ENCODE measurements at places on chromosomes 11 and 22. TPM values are rescaled to one million over a fixed set of nuclear protein-coding genes. Genes with fewer than 3 reads are reported as not detected.

The NEFH gene
- total RNA-seq, result 0.20 TPM

- peaks cover 20% of the 10 kb centered on the region for H3K36me3 ChIP-seq
- no peak for DNase-seq
- H3K4me3 ChIP-seq, result no peak overlapping the region
- peaks cover 9% of the 10 kb centered on the region for H3K4me1 ChIP-seq
Measured at GRCh38 chr11:69647390-69647748, 6.4 kb downstream of the CCND1 start.

The LMO2 gene
- 34.4 TPM for total RNA-seq

DNA sequence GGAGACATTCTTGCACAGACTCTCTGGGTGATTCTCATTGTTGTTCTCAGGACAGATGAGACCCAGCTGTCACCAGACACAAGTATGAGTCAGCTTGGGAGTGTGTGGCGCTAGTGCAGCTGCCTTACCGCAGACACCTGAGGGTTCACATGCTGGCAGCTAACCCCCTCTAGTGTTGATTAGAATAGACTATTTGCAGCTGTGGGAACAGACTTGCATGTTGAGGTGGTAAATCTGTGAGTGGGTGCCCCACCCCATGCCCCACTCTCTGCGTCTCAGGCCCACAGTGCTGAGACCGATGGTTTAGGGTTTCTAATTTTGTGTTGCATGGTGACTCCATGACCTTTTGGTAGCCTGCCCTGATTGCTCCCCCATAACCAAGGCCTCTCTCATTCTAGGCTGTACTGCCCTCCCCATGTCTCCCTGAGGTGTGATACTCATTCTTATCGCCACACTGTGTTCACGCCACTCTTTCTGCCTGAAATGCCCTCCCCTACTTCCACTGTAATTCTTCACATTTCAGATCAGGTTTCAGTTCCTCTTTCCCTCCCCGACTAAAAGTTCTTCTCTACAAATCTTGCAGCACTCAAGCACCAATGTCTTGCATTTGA lies 73.7 kb upstream of the KIRREL3 start:
- H3K4me3 ChIP-seq, result no peak overlapping the region
- H3K36me3 ChIP-seq, result no peaks in the 10 kb centered on the region
- H3K27me3 ChIP-seq, result no peaks in the 10 kb centered on the region
- H3K27ac ChIP-seq, result no peak overlapping the region
- no peak for DNase-seq

DNA sequence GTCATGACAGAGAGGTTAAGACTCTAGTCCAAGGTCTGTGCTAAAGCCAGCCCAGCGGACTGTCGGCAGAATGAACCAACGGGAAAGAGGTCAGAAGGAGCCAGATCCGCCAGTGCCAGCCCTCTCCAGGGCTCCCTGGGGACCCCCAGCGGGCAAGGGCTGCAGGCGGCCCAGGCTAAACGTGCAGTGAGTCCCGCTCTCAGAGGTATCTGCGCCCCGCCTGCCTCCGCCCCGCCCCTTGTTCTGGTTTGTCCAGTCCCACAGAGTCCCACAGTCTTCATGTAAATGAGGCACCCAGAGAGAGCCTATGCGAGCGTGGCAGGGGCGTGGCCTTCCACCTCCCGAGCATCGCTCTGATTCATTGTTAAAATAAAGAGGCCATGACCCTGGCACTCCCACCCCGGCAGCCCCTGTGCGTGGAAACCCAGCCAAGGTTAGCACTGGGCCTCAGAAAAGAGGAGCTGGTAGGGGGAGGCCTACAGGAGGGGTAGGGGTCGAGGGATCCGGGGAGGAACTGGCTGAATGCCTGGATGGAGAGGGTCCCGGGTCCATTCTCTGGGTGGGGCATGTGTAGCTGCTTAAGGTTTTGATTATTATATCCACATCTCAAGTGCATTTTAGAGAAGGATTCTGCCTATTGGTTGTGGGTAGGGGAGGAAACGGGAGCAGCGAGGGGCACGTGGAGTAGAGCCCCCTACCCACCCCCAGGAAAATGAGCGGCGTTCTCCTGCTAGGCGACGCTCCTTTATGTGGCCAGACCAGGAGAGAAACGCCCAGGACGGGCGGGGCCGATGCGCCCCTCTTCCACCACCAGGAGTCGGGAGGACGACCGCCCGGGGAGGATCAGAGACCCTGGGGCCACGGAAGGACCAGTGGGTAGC lies at the start of gene TRIOBP:
TSS of gene TRIOBP (plus strand) at position 392 of the 881 bp plus-strand sequence. CDS start 4,318 bp downstream, outside the sequence.
- H3K4me1 ChIP-seq, result peaks cover 15% of the 10 kb centered on the region
- H3K27ac ChIP-seq, result no peak within 1 kb of the TSS
- peak; percentile 76 for DNase-seq
- no peaks in the 10 kb centered on the region for H3K27me3 ChIP-seq
- peak within 1 kb of the TSS; percentile 60 for H3K4me3 ChIP-seq
- peaks cover 25% of the 10 kb centered on the region for H3K36me3 ChIP-seq

GRCh38 chr11:118065384-118065783 lies 11.5 kb upstream of the TMPRSS4 start:
- no peaks in the 10 kb centered on the region for H3K4me1 ChIP-seq
- no peak overlapping the region for H3K27ac ChIP-seq
- peaks cover 21% of the 10 kb centered on the region for H3K27me3 ChIP-seq
- H3K4me3 ChIP-seq, result no peak overlapping the region
- no peak for DNase-seq

- H3K27ac ChIP-seq, result no peak overlapping the region
- peaks cover 15% of the 10 kb centered on the region for H3K4me1 ChIP-seq
Measured at GRCh38 chr11:34330653-34331052, 27.2 kb downstream of the ABTB2 start.

DNA sequence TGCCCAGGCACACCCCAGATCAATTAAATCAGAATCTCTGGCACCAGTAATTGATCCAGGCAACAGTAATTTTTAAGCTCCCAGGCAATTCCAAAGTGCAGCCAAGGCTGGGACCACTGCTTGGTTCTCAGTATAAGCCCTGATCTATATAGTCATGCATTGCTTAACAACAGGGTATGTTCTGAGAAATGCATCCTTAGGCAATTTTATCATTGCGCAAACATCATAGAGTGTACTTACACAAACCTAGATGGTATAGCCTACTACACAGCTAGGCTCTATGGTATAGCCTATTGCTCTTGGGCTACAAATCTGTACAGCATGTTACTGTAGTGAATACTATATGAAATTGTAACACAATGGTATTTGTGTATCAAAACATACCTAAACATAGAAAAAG lies 651 bp upstream of the C11orf42 start:
- H3K27me3 ChIP-seq, result no peaks in the 10 kb centered on the region
- no peak for DNase-seq
- H3K36me3 ChIP-seq, result peaks cover 44% of the 10 kb centered on the region
- H3K27ac ChIP-seq, result no peak overlapping the region

- no peak overlapping the region for H3K27ac ChIP-seq
- peaks cover 94% of the 10 kb centered on the region for H3K36me3 ChIP-seq
- H3K27me3 ChIP-seq, result no peaks in the 10 kb centered on the region
- H3K4me1 ChIP-seq, result no peaks in the 10 kb centered on the region
- no peak for DNase-seq
- no peak overlapping the region for H3K4me3 ChIP-seq
Measured at GRCh38 chr11:129881570-129882170, 13.7 kb downstream of the NFRKB start.

GRCh38 chr11:22903782-22904181 lies 43.5 kb upstream of the CCDC179 start:
- no peak overlapping the region for H3K27ac ChIP-seq
- H3K4me3 ChIP-seq, result no peak overlapping the region
- DNase-seq, result no peak
- H3K27me3 ChIP-seq, result no peaks in the 10 kb centered on the region

DNA sequence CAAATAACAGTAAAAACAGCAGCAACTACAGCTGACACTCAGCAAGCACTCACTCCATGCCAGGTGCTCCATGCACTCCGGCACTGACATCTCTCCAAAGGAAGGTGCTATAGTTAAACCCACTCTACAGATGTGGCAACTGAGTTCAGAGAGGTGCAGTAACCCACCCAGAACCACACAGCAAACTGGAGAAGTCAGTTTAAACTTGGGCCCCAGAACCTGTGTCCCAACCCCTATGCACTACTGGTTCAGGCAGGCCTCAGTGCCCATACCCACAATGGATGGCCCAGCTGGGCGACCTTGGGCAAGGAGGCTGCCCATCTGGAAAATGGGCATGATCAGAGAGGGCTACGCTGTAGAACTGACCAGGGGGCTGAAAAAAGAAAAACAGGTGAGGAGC lies 26.4 kb upstream of the TCF20 start:
- no peaks in the 10 kb centered on the region for H3K27me3 ChIP-seq
- peaks cover 70% of the 10 kb centered on the region for H3K4me1 ChIP-seq
- no peaks in the 10 kb centered on the region for H3K36me3 ChIP-seq
- no peak overlapping the region for H3K27ac ChIP-seq
- H3K4me3 ChIP-seq, result no peak overlapping the region

DNA sequence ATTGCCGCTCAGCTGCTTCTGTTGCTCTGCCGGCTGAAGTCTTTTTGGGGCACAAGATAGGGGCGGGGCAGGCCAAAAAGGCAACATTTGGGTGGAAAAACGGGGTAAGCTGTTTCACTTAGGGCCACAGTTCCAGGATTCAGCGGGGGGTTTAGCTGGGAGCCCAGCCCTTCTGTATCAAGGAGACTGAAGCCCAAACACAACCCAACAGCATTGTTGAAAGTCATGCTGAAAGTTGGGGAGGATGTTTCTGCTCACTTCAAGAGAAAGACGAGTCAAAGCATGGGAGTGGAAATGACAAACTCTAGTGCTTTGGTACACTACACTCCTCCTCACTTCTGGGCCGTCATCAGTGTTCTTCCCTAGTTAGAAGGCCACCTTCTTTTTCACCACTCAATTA lies 56.1 kb upstream of the GNAZ start:
- H3K27me3 ChIP-seq, result no peaks in the 10 kb centered on the region
- no peak overlapping the region for H3K4me3 ChIP-seq
- no peaks in the 10 kb centered on the region for H3K36me3 ChIP-seq
- peaks cover 2% of the 10 kb centered on the region for H3K4me1 ChIP-seq

GRCh38 chr11:121829159-121829643 lies 286.8 kb downstream of the BLID start:
- H3K4me1 ChIP-seq, result no peaks in the 10 kb centered on the region
- DNase-seq, result no peak
- H3K27ac ChIP-seq, result no peak overlapping the region
- no peaks in the 10 kb centered on the region for H3K36me3 ChIP-seq
- no peak overlapping the region for H3K4me3 ChIP-seq

- H3K27me3 ChIP-seq, result peaks cover 35% of the 10 kb centered on the region
- H3K36me3 ChIP-seq, result no peaks in the 10 kb centered on the region
- DNase-seq, result no peak
- no peak overlapping the region for H3K4me3 ChIP-seq
- H3K27ac ChIP-seq, result no peak overlapping the region
Measured at GRCh38 chr11:45319077-45319476, 32.9 kb upstream of the SYT13 start.

DNA sequence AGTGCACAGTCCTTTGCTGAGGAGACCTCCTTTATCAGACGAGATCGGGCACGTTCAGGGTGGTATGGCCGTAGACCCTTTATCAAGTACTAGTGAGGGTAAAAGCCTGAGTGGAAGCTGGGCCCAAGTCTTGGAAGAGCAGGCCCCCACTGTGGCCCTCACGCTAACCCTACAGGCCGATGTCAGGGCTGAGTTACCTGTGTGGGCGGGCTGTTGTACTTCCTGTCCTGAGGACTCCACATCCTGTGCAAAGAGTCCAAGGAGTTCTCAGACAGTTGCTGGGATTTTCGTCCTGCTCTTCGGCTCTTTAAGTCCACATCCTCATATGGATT lies 34.9 kb downstream of the RPL27A start:
- peaks cover 19% of the 10 kb centered on the region for H3K4me1 ChIP-seq
- H3K27ac ChIP-seq, result no peak overlapping the region
- DNase-seq, result no peak
- no peaks in the 10 kb centered on the region for H3K36me3 ChIP-seq

DNA sequence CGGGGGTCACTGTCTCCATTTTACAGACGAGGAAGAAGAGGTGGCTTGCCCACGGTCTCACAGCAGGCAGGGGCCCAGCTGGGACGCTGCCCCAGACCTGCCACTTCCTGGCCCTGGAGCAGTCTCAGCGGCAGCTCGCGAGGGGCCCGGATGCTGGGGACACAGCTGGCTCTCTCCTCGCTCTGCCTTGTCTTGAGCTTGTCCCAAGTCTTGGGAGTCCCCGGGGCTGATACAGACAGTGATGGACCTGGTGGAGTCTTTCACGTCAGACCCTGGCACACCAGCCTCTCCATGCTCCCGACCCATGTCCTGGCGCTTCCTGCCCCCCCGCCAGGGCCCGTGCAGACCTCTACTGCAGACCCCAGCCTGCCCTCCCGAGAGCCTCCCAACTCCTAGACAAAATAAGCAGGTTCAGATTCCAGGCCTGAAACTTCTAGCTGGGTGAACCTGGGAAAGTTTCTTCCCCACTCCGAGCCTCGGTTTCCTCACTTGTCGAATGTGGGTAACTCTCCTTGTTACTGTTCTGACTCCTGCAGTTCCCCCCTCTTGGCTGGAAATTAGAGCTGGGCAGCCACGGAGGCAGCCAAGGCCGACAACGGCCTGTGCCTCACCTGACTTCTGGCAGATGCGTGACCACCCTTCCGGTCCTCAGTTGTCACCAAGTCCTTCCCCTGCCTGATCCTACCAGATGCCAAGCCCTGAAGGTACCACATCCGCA lies 145.4 kb downstream of the CACNA1I start:
- H3K36me3 ChIP-seq, result no peaks in the 10 kb centered on the region
- no peak overlapping the region for H3K27ac ChIP-seq
- H3K27me3 ChIP-seq, result peaks cover 8% of the 10 kb centered on the region
- DNase-seq, result no peak

GRCh38 chr11:63551091-63551888 lies 11.9 kb downstream of the PLAAT2 start:
- H3K4me3 ChIP-seq, result peak overlapping the region; percentile 62
- peaks cover 2% of the 10 kb centered on the region for H3K36me3 ChIP-seq
- no peak overlapping the region for H3K27ac ChIP-seq
- peaks cover 6% of the 10 kb centered on the region for H3K27me3 ChIP-seq
- H3K4me1 ChIP-seq, result peaks cover 31% of the 10 kb centered on the region
- DNase-seq, result no peak
